ENCODE measurements at places on chromosomes 7 and 10.

- no peak for DNase-seq
Measured at GRCh38 chr10:63583397-63583796, 62.2 kb downstream of the REEP3 start.

DNA sequence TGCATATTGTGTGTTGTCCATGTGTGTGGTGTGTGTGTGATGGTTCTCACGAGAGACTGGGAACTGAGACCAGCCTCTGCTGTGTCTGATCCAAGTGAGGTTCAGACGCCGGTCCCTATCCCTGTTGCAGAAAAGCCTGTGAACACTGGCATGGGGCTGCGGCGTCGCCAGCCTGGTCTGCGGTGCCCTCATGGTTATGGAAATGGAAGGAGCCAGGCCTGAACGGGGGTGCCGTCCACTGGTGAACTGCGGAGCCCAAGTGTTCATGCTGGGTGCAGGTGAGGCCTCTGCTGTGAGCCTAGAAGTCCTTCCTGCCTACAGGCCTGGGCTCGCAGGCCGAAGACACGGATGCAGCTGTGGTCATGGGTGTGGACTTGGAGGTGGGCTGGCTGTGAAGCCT is 18.7 kb upstream of the NCAPG2 start:
- no peak for DNase-seq

GRCh38 chr10:50894312-50894711 is 8.9 kb upstream of the A1CF start:
- DNase-seq, result no peak

GRCh38 chr10:60203993-60204618 is 185.6 kb downstream of the ANK3 start:
- DNase-seq, result no peak

DNA sequence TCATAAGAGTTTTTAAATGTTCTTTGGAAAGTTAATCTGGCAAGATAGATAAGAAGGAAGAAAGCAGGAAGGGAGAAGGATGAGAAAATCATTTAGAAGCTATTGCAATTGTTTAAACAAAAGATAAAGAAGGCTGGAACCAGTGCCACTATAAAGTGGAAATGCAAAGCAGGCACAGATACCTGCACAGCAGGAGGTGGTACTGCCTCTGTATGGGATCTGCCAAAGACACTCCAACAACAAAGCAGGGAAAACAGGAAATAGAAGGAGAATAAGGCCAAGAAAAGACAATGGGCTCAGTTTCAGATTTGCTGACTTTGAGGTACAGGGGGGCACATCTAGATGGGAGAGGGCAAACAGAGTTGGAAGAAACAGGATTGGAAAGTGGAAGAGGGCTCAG is 138.6 kb downstream of the PPP1R17 start:
- no peak for DNase-seq

DNA sequence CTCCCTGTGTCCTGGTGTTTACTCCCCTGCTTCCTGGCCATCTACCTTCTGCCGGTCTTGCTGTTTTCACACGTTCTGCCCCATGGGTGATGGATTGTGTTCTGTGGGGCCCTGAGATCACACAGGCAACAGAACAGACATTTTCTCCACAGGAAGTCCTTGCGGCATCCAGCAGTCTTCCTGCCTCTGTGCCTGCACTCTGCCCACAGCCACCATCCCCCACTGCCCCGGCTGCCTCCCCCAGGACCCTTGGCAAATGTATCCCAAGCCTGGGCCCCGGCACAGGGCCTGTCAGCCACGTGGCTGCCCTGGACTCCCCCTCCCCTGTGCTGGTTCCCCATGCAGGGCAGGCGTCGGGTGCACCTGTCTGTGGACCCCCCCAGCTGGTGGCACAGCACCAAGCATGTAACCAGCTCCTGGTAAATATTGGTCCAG is 184.2 kb downstream of the WDR37 start:
- no peak for DNase-seq

DNA sequence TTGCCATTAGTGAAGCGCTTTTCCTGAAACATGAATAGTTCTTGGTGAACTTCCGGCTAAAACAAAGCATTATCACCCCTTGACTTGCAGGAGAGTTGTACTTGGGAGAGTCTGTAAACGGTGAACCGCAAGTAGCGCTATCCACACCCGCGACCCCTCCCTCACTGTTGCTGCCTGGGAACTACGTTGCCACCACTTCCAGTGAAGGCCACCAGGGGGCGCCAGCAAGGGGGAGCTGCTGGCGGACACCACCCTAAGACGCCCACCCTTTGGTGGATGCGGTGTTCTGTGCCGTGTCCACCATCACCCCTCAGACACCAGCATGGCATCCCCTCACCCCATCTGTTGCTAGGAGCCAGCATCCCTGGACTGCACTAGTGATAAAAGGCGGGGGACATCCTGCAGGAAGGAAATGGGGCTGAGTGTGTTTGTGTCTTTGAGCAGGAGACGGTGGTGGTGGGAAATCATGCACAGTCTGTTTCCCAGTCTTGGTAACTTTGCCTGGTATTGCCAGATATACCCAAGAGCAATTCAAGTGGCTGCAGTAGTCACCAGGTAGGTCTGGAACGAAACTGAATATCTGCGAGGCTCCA is 298.2 kb downstream of the FRMD4A start:
- DNase-seq, result peak; percentile 51

DNA sequence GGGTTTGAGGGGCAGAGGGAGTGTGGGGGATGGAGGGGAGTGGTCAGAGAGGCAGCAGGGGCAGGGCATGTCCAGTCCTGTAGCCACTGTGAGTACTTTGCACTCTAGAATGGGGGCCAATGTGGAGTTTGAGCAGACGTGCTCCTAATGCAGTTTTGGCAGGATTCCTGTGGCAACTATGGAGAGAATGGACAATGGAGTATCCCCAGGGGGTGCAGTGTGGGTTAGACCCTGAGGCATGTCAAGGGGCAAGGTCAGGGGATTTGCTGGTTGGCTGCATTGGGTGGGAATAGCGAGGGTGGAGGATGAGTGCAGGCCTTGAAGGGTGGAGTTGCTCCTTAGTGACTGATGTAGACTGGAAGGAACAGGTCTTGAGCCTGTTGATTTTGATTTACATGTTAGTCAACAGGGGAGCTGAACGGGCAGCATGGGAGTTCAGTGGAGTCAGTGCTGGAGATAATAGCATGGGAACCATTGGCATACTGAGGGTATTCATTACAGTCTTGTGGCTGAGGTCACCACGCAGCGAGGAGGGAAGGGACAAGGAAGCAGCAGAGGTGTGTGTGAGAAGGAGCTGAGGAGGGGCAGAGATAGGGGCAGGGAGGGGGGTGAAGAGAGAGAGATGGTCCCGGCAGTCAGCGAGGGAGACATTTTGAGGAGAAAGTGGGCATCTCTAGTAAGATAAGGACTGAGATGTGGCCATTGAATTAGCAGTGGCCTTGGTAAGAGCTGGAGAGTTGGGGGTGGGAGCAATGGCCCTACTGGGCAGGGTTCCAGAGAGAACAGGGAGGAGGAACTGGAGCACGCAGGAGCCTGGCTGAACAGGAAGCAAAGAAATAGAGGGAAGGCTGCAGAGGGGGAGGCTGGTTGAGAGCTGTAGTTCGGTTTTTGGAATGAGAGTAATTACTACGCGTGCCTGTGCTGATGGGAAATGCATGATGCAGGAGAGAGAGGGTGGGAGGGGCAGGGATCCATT is 112.7 kb downstream of the CCNY start:
- no peak for DNase-seq

- no peak for DNase-seq
Measured at GRCh38 chr10:132395704-132396493, 1.1 kb upstream of the PWWP2B start.

DNA sequence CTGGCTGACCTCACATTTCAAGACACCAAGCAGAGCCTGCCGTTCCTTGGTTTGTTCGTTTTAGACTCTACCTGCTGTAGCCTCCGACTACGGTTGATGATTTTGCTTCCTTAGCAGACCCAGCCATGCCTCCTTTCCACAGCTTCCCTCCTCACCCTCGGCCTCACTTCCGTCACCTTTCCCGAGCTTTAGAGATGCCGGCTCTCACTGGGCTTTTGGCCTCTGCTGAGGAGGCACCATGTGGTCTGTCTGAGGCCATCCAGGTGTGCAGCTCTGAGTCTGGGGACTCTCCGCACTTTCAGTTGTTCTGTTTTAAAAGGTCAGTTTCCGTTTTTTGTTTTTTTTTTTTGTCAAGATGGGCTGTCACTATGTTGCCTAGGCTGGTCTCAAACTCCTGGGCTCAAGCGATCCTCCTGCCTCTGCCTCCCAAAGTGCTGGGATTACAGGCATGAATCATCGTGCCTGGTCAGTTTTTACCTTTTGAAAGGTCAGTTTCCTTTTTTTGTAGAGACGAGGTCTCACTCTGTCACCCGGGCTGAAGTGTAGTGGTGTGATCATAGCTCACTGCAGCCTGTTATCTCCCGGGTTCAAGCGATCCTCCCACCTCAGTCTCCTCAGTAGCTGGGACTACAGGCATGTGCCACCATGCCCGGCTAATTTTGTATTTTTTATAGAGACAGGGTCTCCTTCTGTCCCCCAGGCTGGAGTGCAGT is 11.7 kb downstream of the ORAI2 start:
- no peak for DNase-seq

- DNase-seq, result no peak
Measured at GRCh38 chr7:76293407-76293901, 9.0 kb upstream of the HSPB1 start.

DNA sequence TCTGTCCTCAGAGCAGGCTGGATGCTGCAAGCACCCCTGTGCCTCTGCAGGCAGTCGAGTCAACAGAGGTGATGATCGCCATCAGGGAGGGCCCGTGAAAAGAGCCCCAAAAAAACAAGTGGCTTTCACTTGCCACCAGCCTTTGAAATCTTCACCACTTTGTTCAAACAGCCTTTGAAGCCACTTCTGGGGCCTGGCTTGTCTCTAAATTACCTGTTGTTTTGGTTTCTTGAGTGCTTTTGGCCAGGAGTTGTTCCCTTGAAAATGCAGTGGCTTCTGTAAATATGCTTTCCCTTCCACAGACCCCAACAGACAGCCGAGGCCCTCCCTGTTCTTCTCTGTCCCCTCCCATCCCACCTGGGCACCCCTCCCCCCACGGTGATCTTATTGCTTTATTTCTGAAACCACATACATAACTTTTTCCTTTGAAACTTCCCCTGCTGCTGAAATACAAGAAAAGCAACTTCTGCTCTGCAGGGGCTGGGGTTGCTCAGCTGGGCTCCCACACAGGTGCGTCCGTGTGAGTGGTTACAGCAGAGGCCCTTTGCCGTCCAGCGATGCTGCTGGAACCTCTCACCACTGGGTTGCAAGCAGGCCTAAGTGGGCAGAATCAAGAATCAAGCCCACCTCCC is 283.8 kb upstream of the SHH start:
- no peak for DNase-seq

DNA sequence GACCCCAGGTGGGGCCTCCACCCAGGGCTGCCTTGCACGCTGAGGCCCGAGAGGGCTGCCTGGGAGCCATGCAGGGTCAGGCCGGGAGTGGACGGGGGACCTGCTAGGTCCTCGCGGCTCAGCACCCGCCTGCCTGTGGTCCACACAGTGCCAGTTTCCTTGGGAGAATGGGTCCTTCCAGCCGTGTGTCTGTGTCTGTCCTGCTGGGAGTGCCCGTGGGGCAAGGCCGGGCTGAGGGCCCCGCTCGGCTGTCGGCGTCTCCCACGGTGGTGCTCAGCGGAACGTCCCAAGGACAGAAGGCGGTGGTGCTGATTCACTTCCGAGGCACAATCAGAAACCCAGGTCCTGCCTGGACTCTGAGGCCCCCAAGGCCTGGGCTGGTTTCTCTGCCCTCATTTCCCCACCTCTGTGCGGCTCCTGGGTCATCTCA is 23.2 kb upstream of the GTPBP4 start:
- no peak for DNase-seq

- DNase-seq, result no peak
Measured at GRCh38 chr10:100656454-100656853, 88.9 kb upstream of the PAX2 start.

DNA sequence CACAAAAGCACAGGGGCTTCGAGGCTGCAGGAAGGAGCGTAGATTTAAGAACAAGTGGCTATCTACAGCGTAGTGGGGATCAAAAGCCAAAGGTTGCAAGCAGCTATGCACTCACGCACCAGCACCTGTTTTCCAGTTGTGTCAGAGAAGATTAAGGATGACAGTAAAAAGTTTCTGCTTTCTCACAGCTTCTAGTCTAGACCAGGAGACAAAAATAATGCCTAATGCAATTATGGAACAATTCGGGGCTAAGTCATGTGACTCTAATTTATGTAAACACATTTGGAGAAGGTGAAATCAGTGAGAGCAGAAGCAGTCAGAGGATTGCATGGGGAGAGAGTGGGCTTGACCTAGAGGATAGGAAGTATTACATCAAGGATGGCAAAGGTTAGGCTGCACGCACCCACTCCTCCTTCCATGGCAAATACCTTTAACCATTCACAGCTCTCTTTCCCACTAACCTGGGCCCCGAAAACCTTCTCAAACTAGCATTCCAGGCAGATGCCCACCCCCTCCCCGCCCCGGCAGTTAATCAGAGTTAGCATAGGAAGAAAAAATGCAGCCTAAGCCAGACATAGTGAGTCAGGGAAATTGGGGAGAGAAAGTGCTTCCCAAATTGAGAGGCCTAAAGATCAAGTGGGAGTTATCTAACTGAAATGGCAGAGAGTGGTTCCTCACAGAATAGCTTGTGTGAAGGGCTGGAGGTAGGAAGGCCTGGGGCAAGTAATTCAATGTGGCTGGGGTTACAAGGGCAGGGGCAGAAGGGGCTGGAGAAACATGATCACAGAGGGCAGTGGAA is 48.2 kb upstream of the GPAM start:
- DNase-seq, result no peak

GRCh38 chr7:20223356-20223755 is 6.2 kb upstream of the MACC1 start:
- no peak for DNase-seq

DNA sequence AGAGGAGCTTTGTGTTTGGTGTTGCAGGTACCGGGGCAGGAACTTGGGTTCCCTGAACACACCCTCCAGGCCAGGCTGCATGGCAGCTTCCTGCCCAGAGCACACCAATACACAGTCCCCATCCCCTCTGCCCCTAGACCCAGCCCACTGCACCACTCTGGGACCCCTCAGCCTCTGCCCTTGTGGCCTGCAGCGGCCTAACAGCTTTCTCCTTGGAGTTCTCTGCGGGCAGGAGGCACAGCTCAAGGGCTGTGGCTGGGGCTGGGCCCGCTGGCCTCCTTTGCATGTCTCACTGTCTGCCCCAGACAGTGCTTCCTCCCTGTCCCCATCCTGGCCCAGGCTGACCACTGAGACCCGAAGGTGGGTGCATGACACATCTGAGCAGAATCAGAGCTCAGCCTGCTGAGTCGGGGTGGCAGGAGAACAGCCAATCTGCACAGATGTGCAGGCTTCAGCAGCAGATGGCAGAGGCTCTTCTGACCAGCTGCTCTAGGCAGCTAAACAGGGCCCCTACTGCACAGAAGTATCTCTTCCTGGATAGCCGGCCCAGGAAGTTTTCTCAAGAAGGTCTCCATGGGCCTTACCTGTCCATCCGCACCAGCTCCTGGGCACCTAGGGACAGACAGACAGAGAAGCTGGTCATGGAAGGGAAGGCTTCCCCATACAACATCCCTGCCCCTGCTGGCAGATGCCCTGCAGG is 20.8 kb downstream of the VSIR start:
- no peak for DNase-seq

- DNase-seq, result no peak
Measured at GRCh38 chr7:77516085-77516484, 21.0 kb upstream of the PTPN12 start.

GRCh38 chr7:95472581-95473161 is 13.1 kb upstream of the ASB4 start:
- DNase-seq, result no peak

All from activated T-cell treated with anti-CD3 and anti-CD28 coated beads, Interleukin-2, amount 50 U/mL, for 1 hour (primary cell).